ENCODE measurements at places on chromosomes 2 and 18.

DNA sequence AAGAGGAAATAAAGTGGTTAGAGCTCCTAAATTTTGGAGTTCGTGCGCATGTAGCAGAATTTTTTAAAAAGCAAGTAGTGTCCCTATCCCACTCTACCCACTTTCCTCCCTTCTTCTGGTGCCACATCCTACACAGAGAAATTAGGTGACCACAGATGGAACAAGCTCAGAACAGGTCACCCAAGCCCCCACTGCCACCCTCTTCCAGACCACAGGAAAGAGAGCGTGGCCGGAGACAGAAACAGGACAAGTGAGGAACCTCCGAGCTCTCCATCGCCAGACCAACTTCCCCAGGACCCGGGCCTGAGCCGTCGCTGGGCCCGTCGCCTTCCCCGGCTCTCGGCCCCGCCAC is 433 bp downstream of the NPC1 start:
- DNase-seq, result no peak

GRCh38 chr2:8170552-8171327 is 511.1 kb upstream of the ID2 start:
- no peak for DNase-seq

DNA sequence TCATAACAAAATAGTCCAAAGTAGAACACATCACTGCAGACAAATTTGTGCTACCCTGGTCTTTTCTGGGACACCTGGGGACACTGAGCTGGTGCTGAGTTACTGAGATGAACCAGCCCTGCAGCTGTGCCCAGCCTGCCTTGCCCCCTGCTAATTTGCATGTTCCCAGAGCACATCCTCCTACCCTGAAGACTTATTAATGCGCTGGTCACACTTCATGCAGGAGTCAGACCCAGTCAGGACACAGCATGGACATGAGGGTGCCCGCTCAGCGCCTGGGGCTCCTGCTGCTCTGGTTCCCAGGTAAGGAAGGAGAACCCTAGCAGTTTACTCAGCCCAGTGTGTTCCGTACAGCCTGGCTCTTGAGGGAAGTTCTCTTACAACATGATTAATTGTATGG is 1518.3 kb downstream of the RPIA start:
- DNase-seq, result no peak

- no peak for DNase-seq
These were observed 307.3 kb downstream of the TDRD15 start for GRCh38 chr2:21431078-21431477.

DNA sequence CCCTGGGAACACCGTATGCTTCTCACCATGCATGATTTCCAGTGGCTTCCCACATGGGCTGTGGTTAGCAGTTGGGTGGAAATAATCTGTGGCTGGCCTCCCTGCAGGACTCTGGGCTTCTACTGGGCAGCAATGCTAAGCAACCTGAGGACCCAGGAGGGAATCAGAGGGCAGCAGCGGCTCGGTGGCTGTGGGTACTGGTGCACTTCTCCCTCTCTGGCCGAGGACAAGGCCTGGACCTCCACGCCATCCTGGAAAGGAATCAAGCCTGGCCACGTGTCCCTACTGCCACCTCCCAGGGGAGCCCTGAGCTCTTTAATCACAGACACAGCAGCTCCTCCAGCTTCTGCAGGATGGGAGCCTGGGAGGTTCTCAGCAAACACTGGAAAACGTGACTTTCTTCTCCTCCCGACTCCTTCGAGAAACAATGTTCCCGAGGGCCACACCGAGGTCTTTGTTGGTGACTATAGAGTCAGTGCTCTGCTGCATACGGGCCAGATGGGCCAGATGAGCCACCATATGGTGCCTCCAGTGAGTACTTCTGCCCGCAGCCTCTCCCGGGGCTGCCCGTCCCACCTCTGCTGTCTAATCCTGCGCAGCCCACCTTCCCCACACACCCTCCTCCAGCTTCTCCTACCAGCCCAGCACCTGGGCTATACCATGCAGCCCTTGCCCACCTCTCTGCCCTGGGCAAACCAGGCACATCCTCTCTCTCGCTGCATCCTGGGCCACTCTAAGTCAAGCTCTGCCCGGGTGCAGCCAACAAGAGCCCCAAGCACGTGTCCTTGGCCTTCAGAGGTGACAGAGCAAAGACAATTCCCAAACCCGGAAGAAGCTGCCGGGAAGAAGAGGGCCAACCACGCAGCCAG is 42.8 kb upstream of the OTOS start:
- DNase-seq, result no peak

GRCh38 chr2:177334940-177335543 is 57.5 kb upstream of the AGPS start:
- peak; percentile 86 for DNase-seq

DNA sequence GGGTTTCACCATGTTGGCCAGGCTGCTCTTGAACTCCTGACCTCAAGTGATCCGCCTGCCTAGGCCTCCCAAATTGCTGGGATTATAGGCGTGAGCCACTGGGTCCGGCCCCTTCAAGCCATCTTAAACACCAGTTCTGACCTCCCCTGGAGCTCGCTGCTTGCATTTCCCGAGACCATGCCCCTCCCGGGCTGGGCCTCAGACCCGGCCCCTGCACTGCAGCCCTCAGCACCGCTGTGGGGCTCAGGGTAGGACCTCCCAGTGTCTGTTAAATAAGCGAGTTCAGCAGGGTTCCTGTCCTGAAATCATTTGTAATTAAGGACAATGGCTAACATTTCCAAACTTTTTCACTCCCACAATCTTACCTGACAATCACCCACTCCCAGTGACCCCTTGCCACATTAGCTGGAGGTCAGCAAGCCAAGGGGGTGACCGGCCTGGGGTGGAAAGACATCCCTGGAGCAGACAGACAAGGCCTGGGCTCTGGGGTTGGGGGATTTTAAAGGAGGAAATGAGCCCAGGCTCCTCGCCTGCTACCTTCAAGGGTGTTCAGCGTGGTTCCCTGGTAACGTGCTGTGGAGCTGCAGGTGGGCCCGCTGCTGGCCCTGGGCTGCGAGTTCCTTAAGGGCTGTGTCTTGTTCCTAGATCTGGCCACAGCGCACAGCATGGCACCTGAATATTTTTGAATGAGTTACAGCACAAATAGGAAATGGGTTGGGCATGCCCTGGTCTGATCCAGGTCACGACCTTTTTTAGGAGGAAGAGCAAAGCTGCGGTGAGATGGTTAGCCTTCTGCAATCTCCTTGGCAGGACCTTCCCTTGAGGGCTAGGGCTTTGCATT is 15.1 kb downstream of the CYS1 start:
- DNase-seq, result no peak

- peak; percentile 22 for DNase-seq
These were observed 221.6 kb downstream of the NR4A2 start for GRCh38 chr2:156110890-156111289.

DNA sequence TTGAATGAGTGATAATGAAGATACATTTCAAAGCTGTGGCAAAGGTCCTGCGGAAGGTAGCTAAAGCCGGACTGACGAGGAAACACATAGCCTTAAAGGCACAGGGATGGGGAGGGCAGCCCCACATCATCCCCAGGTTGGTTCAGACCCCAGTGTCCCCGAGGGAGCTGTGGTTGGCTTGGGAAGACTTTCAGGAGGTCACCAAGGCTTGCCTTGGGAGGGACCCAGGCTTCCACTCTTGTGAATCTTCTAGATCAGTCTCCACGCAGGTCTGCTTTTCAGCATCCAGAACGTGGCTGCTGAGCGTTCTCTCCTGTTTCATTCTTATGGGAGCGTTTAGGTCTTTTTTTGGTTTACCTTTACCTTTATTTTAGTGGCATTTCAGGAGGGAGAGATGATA is 16.8 kb downstream of the KIF1A start:
- DNase-seq, result no peak
